GM18507 (cell line): ENCODE measurements at places on chromosomes 7 and 10.
A peak's percentile ranks its signal among the peaks of the same experiment; 100 is the strongest.

DNA sequence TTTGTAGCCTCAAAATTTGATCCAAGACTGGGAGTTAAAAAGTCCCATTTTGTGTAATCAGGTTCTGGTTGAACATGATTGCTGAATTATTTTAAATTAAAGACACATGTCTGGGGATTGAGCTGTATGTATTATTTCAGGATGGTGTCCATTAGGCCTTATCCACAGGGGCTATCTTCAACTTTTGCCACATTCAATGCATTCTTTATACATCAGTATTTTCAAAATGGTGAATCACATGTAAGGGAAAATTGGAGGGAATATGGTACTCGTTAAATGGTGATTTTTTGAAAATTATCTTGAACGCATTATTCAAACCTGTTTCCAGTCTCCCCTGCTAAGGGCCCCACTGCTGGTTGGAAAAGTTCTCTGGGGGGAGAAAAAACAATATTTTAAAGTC lies 367.7 kb upstream of the NPVF start:
- no peak for DNase-seq

GRCh38 chr7:18873734-18874336 lies 243.6 kb downstream of the TWIST1 start:
- no peak for DNase-seq

DNA sequence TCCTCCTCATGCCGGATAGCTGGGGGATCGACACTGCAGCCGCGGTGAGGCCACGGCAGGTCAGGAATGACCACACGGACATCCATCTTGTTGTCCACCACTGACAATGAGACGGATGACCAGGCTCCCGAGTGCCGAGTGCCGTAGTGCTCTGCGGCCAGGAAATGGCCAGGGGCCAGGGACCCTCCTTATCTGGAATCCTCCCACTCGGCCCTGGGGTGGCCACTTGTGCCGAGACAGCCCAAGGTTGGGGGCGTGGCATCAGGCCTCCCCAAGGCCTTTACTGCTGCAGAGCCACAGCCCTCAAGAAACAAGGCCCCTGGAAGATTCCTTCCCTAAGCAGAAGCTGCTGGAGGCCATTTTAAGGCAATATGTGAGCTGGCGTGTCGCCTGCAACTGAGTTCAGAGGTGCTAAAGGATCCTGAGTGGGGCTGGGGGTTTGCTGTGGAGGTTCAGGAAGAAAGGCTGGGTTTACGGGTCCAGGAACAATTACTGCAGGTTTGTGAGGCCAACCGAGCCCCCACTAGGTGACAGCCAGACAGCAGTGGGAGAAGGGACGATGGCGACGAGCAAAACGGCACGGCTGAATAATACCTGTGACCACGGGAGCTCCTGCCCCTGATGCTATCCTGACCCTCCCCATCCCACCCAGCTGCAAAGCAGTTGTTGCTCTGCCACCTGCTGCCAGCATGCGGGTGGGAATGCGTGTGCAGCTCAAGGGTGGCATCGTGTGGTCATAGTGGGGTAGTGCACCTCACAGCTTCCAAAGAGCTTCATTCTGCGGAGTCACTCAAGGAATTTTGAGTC lies 31.6 kb upstream of the LEP start:
- peak; percentile 78 for DNase-seq

GRCh38 chr7:108418946-108419345 lies 37.3 kb downstream of the NRCAM start:
- DNase-seq: no peak

GRCh38 chr10:122407375-122408125 lies 33.0 kb downstream of the PLEKHA1 start:
- DNase-seq: no peak

DNA sequence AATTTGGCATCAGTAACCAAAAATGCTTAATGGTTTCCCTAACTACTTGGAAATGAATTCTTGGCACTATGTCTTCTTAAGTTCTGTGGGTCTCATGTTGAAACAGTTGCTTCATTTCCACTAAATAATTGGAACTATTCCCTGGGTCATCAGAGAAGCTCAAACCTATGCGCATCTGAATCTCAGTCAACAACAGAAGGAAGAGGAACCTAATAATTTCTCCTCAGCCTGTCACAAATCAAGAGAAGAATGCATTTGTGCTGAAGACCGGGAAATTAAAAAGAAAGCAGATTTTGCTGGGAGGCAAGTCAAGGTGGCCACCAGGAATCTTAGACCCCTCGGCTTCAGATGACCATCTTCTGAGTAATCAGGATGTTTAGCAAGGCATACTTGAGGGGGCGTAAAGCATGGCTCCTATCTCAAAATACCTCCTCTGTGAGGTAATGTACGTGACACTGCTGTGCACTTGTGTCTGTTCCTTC lies 41.4 kb downstream of the TOMM7 start:
- no peak for DNase-seq

DNA sequence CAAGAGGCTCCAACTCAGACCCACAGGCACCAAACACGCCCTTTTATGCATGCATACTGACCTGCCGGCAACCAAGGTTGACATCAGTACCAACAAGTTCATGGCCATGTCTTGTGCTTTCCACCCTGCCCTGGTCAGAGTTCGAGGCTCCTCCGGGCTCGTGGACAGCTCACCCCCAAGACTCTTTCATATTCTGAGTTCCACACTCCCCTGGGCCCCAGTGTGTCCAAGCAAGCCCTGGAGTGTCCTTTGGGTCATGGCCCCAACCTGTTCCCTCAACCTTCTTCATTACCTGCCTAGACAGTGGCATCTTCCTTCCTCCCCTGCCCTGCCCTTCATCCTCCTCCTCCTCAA lies 40.5 kb downstream of the HIF1AN start:
- DNase-seq: no peak
